ENCODE measurements at places on chromosomes 1 and 21. TPM values are rescaled to one million over a fixed set of nuclear protein-coding genes. Genes with fewer than 3 reads are reported as not detected.

The C8A gene
- not detected for total RNA-seq

The FCRLA gene
- not detected for total RNA-seq

The PRRX1 gene
- 36.5 TPM for total RNA-seq

The PTPN22 gene
- total RNA-seq, result 0.40 TPM

The CYP4A11 gene
- total RNA-seq, result not detected

The KRTAP10-8 gene
- total RNA-seq, result not detected

The CTSS gene
- total RNA-seq, result 30.7 TPM

The ZNF672 gene
- total RNA-seq, result 45.5 TPM

The CR1L gene
- total RNA-seq, result not detected

The FMO4 gene
- 2.2 TPM for total RNA-seq

The PLA2G2C gene
- not detected for total RNA-seq

The CLCA1 gene
- total RNA-seq, result not detected

The DFFA gene
- 22.4 TPM for total RNA-seq

The GPATCH2 gene
- total RNA-seq, result 6.2 TPM

The KRTAP7-1 gene
- total RNA-seq, result not detected

The ZNF593OS gene
- total RNA-seq, result not detected

The OLFML3 gene
- 10.8 TPM for total RNA-seq

The HSPA6 gene
- total RNA-seq, result 1.1 TPM

The TYW3 gene
- total RNA-seq, result 22.2 TPM

The FCAMR gene
- not detected for total RNA-seq

The TRMT13 gene
- total RNA-seq, result 6.4 TPM

The TGFB2 gene
- total RNA-seq, result 2.0 TPM

The ITSN1 gene
- 44.4 TPM for total RNA-seq

The LCE2B gene
- not detected for total RNA-seq

The ADAMTS4 gene
- total RNA-seq, result 7.2 TPM
